ENCODE measurements at places on chromosomes 16 and 17.

DNA sequence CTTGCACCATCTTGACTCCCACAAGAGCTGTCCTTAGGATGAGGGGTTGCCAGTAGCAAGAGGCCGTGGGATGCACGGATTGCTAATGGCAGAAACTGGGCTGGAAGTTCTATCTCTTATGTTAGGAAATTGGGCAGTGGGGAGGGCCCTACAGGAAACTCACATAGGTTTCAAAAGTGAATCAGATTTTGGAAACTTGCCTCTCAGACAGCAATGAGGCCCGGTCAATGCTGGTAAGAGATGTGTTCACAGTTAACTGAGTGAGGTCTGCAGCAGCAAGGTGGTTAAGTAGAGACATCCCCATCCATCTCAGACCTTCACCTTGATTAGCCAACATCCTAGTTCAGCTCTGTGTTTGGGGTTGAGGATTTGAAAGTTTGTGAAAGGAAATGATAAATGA, 164.7 kb downstream of the ABCA8 start:
- no peak for DNase-seq

DNA sequence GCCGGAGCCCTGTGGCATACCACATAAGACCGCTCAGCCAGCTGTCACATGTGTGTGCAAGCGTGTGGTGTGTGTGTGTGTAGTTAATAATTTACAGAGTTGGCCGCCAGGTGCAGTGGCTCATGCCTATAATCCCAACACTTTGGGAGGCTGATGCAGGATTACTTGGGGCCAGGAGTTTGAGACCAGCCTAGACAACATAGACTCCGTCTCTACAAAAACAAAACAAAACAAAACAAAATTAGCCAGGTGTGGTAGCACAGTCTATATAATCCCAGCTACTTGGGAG, 20.4 kb downstream of the SOCS1 start:
- no peak for DNase-seq

GRCh38 chr16:53372992-53373871, 61.0 kb upstream of the RBL2 start:
- no peak for DNase-seq

DNA sequence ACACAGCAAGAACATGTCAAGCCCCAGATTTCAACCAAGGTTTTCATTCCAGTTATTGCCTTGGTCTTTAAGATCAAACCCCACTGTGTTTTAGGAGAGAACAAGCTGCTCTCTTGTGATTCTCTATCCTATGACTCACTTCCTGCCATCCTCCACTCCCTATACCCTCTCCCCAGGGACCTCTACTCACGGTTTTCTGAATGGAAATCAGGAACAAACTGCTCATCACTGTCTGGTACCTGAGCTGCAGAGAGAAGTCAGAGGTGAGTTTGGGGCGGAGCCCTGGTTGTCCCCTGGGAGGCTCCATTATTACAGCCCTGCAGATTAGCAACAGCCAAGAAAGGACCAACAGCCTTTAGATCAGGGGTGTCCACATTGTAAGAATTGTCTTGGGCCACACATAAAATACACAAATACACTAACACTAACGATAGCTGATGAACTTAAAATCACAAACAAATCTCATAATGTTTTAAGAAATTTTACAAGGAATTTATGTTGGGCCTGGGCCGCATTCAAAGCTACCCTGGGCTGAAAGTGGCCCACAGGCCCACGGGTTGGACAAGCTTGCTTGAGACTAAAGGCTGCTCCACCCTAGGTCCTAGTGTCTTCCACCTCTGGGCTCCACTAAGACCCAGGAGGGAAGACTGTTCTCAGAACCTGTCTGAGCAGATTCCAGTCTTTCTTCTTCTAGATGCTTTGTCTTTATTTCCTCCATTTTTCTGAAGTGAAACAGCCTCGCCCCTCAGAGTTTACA, 9.7 kb downstream of the ETV4 start:
- peak; percentile 43 for DNase-seq

DNA sequence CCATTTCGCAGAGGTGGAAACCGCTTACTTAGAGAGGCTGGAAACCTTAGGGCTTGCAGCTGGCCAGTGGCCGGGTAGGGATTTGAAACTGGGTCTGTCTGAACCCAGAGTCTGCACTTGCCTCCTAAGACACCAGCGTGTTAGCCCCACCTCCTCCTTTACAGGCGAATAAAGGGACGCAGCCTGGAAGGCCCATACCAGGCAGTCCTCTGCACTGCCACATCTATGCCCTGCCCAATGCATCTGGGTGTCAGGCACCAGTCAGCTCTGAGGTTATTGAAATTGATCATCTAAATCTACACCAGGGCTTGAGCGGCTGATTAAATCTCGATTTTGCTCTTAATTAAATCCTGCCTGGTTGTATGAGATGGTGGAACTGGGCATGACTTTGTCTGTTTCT, 19.9 kb upstream of the NAGS start:
- no peak for DNase-seq

DNA sequence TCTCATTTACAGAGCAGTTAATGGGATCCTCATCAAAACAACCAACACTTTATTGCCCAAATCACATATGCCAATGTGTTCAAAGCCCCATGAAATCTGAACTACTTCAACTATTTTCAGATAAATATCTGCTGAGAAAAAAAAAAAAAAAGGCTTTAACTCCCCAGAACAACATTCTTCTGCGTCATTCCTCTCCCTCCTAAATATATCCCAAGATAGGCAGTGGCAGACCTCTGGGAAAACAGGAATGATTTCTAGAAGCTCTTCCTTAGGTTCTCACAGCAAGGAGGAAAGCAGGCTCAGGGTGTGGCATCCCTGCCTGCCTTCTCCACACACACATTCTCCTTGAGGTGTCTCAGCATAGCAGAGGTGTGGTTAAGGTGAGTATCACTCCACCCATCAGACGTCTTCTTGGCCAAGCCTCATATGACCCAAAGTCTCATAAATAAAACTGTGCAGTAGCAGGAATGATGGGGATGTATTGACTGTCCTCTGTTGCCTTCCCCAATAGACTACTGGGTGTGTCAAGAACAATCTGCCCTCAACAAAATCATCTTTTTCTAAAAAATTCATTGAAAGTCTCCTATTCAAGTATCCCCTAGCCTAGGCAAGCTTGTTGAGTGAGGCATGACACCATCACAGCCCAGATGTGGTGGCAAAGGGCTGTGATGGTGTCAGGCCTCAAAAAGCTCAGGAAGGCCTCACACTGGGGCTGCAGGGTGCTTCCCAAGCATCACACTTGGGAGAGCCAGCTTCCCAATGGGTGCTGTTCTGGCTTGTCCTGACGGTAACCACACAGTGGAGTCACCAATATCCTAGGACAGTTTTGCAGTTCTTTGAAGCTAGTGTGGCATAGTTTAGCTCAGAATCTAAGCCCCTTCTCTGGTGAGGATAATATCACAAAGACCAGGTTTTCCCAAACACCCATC, 135.4 kb upstream of the SOX9 start:
- DNase-seq: no peak

- no peak for DNase-seq
Measured at GRCh38 chr16:62137996-62138395, 101.8 kb upstream of the CDH8 start.

- no peak for DNase-seq
Measured at GRCh38 chr16:83705856-83706255, 101.9 kb upstream of the HSBP1 start.

GRCh38 chr17:34095106-34095505, 160.0 kb upstream of the CCL2 start:
- DNase-seq: no peak

DNA sequence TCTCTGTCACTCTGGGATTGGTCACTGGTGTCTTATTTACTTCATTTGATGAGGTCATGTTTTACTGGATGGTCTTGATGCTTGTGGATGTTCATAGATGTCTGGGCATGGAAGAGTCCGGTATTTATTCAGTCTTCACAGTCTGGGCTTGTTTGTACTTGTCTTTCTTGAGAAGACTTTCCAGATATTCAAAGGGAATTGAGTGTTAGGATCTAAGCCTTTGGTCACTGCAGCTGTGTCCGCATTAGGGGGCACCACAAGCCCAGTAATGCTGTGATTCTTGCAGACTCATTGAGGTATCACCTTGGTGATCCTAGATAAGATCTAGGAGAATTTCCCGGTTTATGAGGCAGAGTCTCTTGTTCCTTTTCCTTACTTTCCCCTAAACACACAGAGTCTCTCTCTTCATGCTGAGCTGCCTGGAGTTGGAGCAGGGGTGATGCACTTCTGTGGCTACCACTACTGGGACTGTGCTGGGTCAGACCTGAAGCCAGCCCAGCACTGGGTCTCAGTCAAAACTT, 214.7 kb downstream of the SPECC1 start:
- no peak for DNase-seq

- no peak for DNase-seq
Measured at GRCh38 chr16:71893888-71894228, 1.5 kb upstream of the IST1 start.

DNA sequence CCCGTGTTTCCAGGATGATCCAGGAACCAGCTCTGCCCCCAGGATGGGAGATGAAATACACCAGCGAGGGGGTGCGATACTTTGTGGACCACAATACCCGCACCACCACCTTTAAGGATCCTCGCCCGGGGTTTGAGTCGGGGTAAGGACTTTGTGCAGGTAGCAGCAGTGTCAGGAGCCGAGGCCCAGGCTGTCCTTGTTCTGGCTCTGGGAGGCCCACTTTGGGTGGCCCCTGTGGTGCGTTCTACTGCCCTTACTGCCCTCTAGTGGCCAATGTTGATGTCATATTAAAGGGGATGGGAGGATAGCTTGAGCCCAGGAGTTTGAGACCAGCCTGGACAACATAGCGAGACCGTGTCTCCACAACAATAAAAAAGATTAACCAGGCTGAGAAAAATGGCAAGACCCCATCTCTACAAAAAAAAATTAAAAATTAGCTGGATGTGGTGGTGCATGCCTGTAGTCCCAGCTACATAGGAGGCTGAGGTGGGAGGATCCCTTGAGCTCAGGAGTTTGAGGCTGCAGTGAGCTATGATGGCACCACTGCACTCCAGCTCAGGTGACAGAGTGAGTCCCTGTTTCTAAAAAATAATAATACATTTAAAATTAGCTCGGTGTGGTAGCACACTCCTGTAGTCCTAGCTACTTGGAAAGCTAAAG, 20.9 kb upstream of the CLEC18A start:
- DNase-seq: no peak

All from HFF-Myc (cell line).